ENCODE measurements at places on chromosomes 5 and 9. TPM values are rescaled to one million over a fixed set of nuclear protein-coding genes. Genes with fewer than 3 reads are reported as not detected.

The FOXI1 gene
- 5.4 TPM for polyA plus RNA-seq

The ST6GALNAC6 gene
- 53.1 TPM for polyA plus RNA-seq

The UAP1L1 gene
- 4.8 TPM for polyA plus RNA-seq

The ASPN gene
- 21.1 TPM for polyA plus RNA-seq

The REXO4 gene
- 31.6 TPM for polyA plus RNA-seq

The MELK gene
- 20.2 TPM for polyA plus RNA-seq

The TTC16 gene
- 0.30 TPM for polyA plus RNA-seq

The PHAX gene
- 54.9 TPM for polyA plus RNA-seq

The INSL6 gene
- 0.28 TPM for polyA plus RNA-seq

The FAM221B gene
- not detected for polyA plus RNA-seq

The SLC25A2 gene
- polyA plus RNA-seq: not detected

The TMEFF1 gene
- polyA plus RNA-seq: 5.9 TPM

The CMBL gene
- 48.6 TPM for polyA plus RNA-seq

The PRLR gene
- polyA plus RNA-seq: 22.8 TPM

GRCh38 chr9:78286125-78286524 is 10.8 kb upstream of the PSAT1 start:
- no peak for DNase-seq

GRCh38 chr5:26847041-26847736 is 191.2 kb downstream of the CDH9 start:
- no peak for DNase-seq

DNA sequence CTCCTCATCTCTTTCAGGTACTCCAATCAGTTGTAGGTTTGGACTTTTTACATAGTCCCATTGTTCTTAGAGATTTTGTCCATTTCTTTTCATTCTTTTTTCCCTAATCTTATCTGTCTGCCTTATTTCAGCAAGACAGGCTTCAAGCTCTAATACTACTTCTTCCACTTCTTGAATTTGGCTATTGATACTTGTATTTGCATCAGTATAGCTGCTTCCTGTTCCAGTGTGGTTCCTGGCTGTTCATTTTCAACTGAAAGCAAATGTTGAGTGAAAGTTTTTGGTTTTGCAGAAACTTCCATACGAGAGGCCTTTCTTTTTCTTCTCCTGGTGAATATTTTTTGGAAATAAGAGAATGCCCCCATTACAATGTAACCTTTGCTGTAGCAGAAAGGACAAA is 12.0 kb upstream of the IFNA1 start:
- no peak for DNase-seq

DNA sequence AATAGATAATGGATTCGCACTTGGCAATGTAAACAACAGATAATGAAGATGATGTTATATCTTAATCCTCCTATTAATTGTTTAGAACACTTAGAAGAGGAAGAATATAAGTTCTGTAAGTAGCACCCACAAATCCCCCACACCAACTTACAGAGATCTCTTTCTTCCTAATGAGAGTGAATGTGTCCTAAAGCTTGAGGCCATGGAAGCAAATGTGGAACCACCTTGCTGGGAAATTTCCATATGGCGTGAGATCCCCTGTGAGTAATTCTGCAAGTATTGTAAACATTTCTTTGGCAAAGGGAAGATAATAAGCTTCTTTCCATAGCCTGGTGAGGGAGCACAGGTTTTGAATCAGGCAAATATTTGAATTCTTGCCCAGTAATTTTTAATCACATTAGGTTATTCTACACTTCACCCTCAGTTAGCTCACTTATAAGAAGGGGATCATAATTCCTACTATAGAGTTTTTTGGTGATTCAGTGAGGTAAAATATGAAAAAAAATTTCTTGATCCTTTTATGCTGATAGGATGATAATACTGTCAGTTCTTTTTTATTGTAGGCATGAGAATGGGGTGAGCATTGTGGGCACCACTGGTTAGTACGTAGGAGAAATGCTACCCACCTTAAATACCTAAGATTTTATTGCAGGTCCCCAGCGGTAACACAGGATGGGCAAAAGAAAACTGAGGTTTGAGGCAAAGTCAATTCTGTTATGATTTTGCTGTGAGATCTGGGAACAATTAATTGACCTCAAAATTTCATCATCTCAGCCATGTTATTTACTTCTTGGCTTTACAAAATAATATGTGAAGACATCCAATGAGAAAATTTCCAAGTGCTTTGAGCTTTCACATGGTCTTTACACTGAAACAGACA is 574.8 kb downstream of the PSAT1 start:
- no peak for DNase-seq

GRCh38 chr9:573691-574410 is 267.6 kb upstream of the DMRT1 start:
- DNase-seq: no peak

- DNase-seq: no peak
These were observed 87.6 kb downstream of the FBXO38 start for GRCh38 chr5:148471379-148471778.

GRCh38 chr5:131430794-131431193 is 166.9 kb downstream of the CDC42SE2 start:
- DNase-seq: no peak

- no peak for DNase-seq
These were observed 47.8 kb downstream of the PAM start for GRCh38 chr5:102802708-102803458.

DNA sequence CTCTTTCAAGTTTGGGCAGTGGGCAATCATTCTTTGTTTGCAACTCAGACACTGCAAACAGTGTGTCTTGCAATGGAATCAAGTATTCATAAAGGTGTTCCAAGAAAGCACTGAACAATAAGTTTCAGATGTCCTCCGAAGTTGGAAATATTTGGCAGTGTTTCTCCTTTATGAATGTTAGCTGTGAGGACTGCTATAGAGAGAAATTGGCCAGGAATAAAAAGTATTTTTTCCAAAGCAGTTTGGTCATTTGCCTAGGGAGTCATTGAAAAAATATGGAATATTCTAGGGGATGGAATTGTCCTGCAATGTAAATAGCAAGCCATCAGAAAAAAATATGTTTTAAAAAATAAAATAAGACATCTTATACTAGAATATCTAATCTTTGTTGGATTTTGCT is 688.6 kb upstream of the SEMA6A start:
- DNase-seq: no peak

DNA sequence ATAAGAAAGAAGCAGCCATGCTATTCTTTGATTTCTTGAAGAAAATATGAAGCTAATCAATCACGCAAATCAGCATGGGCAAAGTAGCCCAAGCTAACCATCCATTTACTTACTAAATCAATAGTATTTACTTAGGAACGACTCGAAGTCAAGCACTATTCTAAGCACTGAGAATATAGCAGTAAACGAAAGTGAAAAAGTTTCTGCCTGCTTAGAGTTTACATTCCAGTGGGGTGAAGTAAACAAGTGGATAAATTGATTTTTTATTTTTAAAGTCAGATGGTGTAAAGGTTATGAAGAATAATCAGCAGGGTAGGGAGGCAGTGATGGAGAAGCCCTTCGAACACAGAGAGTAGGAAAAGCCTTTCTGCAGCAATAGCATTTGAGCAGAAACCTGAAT is 5.5 kb downstream of the TSTD2 start:
- DNase-seq: no peak

DNA sequence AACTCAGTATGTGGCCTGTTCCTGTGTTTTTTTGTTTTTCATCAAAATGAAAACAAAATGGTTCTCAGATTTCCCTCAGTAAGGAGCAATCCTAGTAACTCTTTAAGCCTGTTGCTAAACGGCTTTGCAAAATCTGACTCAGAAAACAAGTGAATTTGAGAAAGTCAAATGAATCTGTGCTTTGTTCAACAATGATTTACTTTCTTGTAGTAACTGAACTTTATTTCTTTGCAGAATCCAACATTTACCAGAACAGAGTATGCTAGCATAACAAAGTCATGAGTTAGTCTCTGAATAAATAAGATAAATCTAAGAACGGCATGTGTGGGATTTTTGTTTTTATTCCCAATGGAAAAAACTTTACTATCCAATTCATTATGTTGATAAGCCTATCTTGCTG is 93.8 kb downstream of the OXCT1 start:
- DNase-seq: no peak

- no peak for DNase-seq
These were observed 20.0 kb upstream of the ARSB start for GRCh38 chr5:79005151-79005550.

DNA sequence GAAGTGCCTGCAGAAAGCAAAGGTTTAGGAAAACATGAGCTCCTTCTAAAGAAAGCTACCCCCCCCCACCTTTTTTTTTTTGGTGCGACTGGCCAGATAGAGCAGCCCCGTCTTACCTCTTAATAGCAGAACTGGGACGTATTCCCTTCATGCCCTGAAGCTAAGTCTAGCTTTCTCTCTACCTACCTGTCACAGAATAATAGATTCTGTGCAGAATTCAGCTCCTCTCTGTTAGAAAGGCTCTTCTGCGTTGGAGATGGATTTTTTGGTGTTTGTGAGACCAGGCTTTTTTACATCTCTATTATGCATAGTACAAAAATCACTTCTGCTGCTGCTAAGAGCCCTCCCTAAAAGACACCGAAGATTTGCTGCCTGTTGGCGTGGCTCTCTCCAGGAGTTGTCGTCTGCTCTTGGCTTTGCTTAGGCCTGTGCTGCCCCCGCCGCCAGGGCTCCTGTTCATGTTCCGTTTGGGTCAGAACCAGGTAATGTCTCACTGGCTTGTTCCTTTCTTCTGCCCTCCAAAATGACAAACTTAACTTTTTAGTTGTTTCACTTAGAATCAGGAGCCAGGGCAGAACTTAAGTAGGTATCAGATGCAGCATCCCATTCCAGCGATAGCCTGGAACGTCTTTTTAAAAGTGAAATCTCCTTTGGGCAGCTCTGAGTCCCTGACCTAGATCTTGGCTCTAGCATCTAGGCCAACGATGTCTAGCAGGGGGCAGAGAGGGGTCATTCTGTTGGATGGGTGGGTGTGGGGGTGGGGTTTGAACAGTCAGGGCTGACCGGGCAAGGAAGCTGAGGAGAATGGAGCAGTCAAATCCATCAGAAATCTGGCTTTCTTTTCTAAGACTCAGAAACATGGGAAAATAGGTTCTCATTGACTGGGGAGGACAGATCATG is 2.5 kb downstream of the TRIO start:
- no peak for DNase-seq

DNA sequence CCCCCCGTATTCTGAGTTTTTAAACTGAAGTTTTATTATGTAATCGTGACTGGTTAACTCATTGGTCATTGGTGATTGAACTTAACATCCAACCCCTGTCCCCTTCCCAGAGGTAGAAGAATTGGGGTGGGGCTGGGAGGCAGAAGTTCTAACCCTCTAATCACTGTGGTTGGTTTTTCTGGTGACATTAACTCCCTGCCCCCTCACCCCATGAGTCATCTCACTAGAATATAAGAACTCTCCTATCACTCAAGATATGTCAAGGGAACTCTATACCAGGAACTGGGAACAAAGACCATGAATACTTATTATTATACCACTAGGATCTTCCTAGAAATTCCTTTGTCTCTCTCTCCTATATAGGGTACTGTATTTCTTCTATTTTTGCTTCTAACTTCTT is 52.3 kb upstream of the CAVIN4 start:
- no peak for DNase-seq

- no peak for DNase-seq
These were observed 1612.7 kb upstream of the ACO1 start for GRCh38 chr9:30771760-30772159.

- no peak for DNase-seq
These were observed 21.8 kb downstream of the MCTP1 start for GRCh38 chr5:95262933-95263660.

- DNase-seq: no peak
These were observed 19.9 kb downstream of the POU5F2 start for GRCh38 chr5:93721511-93721910.

DNA sequence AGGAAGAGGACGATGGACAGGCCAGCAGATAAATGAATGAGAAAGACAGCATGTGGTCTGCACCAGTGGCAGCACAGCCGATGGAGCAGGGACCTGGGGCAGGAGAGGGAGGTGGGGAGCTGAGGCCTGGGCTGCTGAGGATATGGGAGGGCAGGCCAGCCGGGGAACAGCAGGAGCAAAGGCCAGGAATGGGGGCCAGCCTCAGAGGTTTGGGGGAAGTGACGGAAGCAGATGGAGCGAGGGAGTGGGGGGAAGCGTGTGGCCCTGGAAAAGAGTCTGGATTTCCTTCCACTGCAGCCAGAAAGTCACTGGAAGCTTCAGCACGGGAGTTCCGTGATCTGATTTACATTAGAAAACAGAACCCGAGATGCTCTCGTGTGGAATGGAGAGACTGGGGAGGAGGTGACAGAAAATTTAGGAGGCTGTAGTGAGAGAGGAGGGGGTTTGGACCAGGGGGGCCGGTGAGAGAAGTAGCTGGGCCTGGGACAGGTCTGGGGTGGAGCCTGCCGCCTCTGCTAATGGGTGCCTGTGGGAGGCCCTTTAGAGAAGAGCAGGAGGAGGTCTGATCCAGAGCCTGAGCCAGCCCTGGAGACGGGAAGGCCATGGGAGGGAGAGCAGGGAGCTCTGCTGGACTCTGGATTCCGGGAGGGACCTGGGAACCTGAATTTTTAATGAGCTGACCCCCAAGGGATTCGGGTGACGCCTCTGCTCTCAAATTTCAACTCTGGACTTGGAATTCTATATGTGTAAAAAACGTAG is 65.4 kb downstream of the TSPAN17 start:
- DNase-seq: no peak

DNA sequence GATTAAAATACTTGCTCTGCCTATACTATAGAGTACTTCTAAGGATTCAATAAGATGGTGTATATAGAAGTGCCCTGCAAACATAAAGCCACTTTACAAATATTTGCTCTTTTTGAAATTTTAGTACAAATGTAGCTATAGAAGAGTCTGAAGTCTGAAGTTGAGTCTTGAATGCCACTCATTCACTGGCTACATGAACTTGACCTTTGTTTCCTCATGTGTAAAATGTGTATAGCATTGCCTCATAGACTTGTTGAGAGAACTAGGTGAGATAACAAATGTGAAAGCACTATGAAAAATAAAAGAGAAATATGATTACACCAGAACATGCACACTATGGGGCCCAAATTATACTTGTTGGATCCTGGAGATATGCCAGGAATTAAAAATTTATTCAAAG is 244.7 kb downstream of the SEC61B start:
- DNase-seq: no peak

GRCh38 chr5:144680711-144681110 is 510.0 kb downstream of the KCTD16 start:
- DNase-seq: no peak

DNA sequence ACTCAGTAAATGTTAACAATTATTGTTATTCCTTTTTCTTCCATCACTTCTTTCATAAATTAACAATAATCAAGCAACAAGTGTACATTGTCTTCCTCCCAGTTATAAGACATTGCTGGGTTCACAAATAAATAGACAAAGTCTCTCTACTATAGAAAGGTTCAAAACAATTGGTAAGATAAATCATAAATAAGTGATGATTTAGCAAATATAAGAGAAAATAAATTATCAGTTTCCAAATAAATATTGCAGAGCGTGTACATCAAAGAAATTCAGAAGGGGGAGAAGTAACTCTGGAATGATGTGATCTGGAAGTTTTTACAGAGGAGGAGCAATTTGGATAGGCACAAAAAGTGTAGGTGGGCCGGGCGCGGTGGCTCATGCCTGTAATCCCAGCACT is 114.2 kb downstream of the BASP1 start:
- no peak for DNase-seq
